ENCODE measurements at places on chromosomes 13 and 19.

DNA sequence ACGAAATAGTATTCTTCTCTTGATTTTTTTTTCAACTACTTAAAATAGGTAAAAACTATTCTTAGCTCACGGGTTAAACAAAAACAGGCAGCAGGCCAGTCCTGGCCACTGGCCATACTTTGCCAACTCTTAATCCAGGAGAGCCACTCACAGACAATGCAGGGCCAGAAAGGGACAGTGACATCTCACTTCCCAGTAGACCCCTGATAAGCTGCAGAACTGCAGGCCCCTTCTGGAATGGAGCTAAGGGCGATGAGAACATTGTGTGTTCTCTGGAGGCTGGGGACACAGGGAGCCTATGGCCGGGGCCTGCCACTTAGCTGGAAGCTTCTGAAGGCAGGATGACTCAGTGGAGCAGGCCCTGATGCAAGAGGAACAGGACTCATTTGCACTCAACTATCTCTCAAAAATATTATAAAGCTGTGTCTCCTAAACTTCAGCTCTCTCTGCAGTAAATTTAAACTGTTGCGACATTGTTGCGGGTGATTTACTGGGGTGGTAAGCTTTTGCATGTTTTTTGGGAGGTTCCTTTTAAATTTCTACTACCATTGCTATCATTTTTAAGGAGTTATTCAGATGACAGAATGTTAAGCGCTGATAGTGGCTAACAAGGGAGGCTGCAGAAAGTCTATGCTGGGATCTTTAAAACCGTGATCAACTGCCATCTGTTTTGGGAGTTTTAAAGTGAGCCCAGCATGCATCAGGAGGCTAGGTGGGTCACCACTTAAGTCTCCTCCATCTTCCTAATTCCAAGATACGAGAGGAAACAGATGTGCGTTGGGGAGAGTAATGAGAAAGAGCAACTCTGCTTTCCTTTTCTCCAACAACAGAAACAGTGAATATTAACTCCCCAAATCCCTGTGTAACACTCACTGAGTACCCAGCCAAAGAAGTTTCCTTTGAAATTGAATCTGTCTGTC, 33.2 kb upstream of the KATNAL1 start:
- DNase-seq = no peak

DNA sequence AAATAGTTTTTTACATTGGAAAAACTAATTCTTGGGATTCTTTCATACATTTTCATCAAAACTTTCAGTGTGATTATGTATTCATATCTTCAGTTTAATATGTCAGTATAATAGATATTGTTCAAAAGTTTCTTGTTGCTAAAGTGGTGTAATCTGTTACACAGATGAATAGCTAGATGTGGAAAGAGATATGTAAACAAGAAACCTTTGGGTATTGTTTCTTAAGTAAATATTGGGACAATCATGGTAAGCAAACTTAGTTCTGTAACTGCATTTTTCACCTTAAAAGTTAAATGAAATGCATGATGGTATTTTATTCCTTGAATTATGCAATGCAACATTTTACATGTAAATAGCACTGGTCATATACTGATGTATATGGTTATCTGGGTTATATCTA, 12.2 kb downstream of the ABHD13 start:
- DNase-seq = no peak

DNA sequence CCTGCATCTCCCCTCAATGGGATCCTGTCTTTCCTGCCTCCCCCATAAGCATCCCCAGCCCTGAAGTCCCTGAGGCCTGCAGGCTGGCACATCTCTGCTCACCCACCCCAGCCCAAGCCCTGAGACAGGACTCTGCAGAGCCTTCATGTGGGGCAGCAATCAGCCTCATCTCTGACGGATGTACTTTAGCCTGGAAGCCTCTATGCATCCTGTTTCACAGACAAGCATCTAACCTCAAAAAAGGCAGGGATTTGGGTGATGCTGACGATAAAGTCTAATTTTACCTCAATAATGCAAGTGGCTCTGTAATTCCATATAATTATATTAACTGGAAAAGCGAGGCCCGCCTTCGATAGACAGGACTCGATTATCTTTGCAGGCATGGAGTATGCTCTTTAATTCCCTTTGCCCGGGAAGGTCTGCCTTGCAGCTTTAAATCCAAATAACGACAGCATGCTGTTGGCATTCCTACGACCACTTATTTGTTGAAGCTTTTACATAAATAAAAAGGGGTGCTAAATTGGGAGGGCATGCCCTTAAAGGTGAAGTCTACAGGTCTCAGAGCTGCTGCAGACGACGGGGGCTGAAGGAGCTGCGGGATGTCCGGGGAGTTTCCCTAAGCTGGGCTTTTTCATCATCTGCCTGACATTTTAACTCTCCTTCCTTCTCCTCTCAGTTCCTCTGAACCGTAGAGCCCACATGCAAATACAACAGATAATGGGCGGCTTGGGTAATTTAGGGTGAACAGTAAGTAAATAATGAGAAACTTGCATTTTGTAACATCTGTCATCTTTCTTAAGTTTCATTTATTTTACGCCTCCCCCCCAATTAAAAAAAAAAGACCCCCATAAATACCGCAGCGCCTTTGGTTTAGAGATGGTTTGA, 211.5 kb downstream of the URI1 start:
- no peak for DNase-seq

GRCh38 chr13:82506805-82507414, 1375.4 kb downstream of the SLITRK1 start:
- DNase-seq = no peak

DNA sequence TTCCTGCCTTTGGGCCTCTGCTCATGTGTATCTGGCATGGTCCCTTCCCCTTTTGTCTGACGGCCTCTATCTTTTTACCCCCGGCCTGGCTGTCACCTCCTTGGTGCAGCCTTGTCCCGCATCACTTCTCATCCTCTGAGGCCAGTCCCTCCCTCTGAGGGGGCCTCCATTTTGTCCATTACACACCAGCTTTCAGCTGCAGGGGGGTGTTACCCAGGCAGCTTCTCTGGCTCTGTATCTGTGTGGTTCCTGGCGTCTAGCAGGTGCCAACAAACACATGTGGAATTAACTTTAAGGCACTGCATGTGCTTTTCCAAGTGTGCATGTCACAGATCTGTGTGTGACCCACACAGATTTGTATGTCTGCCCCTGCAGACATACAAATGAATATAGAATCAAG, 52.4 kb downstream of the LYL1 start:
- DNase-seq = no peak

- DNase-seq = no peak
Observed at GRCh38 chr19:21128901-21129698, 12.7 kb upstream of the ZNF431 start.

DNA sequence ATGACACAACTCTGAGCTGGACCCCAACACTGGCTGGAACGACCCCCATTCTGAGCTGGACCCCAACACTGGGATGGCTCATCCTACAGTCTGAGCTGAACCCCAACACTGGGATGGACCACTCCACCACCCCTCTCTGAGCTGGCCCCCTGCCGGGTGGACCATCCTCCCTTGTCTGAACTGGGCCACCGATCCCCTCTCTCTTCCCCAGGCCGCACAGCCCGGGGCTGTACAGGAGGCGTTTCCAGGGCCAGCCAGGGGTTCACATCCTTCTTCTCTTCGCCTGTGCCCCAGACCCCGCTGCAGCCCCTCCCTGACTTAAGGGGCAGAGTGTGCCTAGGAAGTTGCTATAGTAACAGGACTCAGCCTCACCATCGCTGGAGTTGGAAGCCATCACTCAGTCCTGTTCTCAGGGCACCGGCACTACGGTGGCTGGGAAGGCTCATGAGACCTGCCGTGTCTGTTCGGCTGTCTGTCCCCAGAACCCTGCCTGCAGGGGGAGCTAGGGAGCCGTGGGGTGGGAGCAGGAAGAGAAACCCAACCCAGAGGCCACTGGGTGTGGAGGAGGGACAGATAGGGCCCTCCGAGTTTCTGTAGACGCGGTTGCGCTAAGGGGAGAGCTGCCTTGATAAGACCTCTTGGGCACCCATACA, 3.7 kb downstream of the PRKACA start:
- DNase-seq = no peak

- DNase-seq = no peak
Observed at GRCh38 chr13:46487748-46488147, 65.2 kb upstream of the LRCH1 start.

Data from stimulated activated CD4-positive, alpha-beta T cell treated with anti-CD3 and anti-CD28 coated beads, Interleukin-1b, Interleukin-23, amount 100 ng/mL, for 24 hours (primary cell).